ENCODE measurements at places on chromosomes 2 and 18. TPM values are rescaled to one million over a fixed set of nuclear protein-coding genes. Genes with fewer than 3 reads are reported as not detected.
A peak's percentile ranks its signal among the peaks of the same experiment; 100 is the strongest.

GRCh38 chr18:59459369-59460071 lies 100.5 kb upstream of the LMAN1 start:
- DNase-seq, result no peak

- DNase-seq, result no peak
These were observed at the start of gene TEKT4 for GRCh38 chr2:94871226-94872087. TSS of gene TEKT4 (plus strand) at chr2:94871430. CDS start at chr2:94871580, 150 bp downstream.

- no peak for DNase-seq
These were observed 3.9 kb upstream of the KLHL29 start for GRCh38 chr2:23381084-23381483.

DNA sequence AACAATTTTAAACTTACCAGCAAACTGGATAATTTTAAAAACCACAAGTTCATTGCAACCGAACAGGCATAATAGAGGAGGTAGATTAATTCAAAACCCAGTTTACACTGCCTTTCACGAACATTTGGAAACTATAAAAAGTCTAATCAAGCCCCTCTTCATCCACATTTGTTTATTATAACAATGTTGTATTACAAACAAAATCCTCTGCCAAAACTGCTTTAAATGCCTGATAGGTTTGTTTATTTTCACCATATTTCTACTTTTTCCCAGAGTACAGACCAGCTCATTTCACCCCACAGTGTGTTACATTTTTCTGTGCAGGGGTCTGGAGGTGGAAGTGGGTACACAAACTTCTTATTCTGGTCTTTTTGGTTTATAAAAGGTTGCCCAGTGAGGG lies 184.2 kb downstream of the OSR1 start:
- no peak for DNase-seq

GRCh38 chr18:44508474-44508873 lies 172.2 kb upstream of the SETBP1 start:
- DNase-seq, result no peak

DNA sequence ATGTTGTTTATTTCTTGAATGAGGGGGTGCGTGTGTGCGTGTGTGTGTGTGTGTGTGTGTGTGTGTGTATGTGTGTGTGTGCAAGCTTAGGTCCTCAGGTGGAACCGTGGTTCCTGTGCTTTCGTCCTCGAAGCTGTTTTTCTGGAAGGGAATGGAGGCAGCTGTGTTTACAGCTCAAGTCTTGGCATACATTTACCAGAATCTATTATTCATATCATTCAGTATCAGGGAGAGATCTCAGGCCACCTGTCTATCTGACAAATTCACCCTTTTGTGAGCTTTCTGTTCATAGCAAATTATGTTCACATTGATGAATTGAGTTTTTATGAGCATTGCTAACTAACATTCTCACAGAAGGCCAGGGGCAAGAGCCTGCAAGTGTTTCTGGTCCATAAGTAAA lies 550.4 kb downstream of the ARHGAP15 start:
- no peak for DNase-seq

- no peak for DNase-seq
These were observed 85.6 kb upstream of the TAF1B start for GRCh38 chr2:9757501-9758264.

- no peak for DNase-seq
These were observed 94.9 kb downstream of the TMEM131 start for GRCh38 chr2:97900806-97901205.

- DNase-seq, result no peak
These were observed 55.7 kb upstream of the SLC39A10 start for GRCh38 chr2:195601361-195601760.

- peak; percentile 98 for DNase-seq
These were observed at the start of gene XRCC5 for GRCh38 chr2:216108967-216109921. TSS of gene XRCC5 (plus strand) at chr2:216109348. CDS start at chr2:216109437, 89 bp downstream.

GRCh38 chr2:53886406-53887280 lies 26.9 kb upstream of the GPR75 start:
- no peak for DNase-seq

DNA sequence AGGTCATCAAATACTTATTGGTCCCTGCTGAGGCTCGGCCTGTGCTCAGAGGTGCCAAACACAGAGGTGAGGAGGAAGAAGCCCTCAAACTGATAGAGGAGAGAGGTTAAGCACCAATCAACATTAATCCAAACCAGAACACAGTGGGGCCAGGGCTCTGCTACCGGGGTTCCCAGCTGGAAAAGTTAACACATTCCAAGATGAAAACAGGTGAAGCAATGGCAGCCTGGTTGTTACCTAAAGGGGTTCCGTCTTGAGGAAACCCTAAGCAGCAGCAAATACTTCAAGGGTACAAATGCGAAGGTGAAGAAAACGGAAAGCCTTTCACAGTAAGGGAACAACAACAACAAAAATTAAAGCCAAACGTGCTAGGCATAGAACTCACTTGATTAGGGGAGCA lies 5.4 kb downstream of the TGFA start:
- no peak for DNase-seq

DNA sequence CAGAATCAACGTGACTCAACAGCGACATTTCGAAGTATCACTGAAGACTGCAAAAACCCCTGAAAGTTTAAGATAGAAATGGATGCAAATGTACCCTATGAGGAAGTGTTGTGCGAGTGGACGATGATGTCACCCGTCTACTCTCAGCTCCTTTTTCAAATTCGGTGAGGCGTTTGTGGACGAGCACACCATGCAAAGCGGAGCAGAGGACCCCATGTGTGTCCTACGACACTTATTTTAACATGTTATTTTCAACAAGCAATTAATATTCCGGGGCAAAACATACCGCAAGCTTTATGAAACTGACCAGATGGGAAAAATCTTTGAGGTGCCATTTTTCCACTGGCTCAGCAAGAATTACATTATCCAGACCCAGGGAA lies 2.0 kb downstream of the PXDN start:
- DNase-seq, result peak; percentile 2

GRCh38 chr2:64492272-64492671 lies 31.9 kb upstream of the AFTPH start:
- no peak for DNase-seq

GRCh38 chr2:214482728-214483127 lies 71.9 kb downstream of the VWC2L start:
- no peak for DNase-seq

- no peak for DNase-seq
These were observed 179.5 kb downstream of the PTGR3 start for GRCh38 chr18:75029481-75029880.

DNA sequence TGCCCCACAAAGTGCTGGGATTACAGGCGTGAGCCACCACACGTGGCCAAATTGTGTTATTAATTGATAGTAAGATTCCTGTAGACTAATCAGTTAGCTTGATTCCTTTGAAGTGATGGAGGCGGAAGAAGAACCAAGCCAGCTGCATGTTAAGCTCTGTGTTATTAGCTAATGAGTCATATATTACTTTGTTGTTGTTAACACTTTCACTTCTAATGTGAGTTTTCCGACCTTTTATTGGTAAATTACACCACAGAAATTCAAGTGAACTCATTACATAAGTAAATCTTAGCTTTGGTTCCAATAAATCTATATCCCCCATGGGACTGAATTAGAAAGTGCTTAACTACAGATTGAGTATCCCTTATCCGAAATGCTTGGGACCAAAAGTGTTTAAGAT lies 20.3 kb downstream of the CHMP1B start:
- no peak for DNase-seq

GRCh38 chr18:79108549-79109215 lies 39.5 kb downstream of the ATP9B start:
- DNase-seq, result no peak

DNA sequence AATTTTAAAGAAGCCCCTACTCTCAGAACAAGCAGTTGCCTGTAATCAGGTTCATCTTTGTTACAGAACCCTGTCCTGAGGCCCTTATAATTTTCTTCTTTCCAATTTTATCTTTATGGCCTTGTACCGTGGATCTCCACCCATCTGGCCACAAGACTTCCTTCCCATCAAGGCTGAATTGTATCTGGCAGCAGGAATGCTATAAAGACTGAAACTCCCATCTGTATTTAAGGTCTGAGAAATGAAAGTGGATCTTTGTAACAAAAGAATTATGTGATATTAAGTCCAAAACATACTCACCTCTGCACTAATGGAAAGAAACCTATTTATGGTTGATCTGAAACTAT lies 91.8 kb downstream of the METTL8 start:
- no peak for DNase-seq

- no peak for DNase-seq
These were observed 129.1 kb upstream of the DOCK10 start for GRCh38 chr2:225171350-225171749.

GRCh38 chr2:119117891-119118882 lies 40.4 kb downstream of the C1QL2 start:
- no peak for DNase-seq

- DNase-seq, result no peak
These were observed 1641.3 kb upstream of the SLC39A10 start for GRCh38 chr2:194015751-194016150.

- DNase-seq, result no peak
These were observed 48.1 kb upstream of the CNOT11 start for GRCh38 chr2:101204400-101205115.

DNA sequence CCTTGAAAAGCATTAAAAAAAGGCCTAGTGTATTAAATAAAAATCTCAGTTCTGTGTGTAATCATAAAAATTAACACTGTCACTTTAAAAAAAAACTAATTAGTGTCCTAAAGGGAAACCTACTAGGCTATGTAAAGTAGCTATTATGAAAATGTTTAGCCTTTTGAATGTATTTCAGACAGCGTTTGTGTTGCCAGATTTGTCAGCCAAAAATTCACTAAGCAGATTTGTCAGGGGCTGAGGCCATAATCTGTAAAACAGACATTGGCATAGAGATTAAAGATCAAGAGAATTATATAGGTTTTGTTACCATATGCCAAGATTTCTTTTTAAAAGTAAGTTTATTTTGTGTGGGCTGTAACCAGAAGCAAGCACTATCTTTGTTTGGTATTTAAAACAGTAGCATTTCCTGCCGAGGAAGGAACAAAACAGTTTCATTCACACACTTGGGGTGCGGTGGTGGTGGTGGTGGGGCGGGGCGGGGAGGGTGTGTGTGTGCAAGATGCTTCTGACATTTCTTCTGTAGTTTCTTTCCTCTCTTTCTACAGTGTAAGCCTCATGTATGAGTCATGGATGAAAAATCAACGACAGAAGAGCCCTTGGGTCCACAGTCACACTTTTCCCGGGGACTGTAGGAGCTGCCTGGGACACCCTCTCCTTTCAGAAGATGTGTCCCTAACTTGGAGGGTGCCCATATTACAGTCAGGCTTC lies 328.5 kb upstream of the FANCL start:
- DNase-seq, result no peak

DNA sequence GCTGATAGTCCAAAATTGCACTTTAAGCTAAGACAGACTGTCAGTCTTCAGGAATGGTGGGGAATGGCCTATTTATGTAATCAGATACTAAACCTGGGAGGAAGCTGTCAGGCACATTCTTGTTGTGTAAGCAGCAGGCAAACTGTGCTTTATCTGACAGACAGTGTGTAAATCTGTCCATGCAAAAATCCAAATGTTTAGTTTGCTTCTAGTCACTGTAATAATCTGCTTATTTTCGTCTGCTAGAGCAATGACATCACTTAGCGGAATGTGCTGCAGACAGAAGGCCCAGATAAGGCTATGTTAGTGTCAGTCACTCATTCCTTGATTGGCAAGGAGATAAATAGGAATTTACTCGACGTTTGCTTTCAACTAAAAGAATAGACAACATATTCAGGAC lies 263.5 kb downstream of the ZNF407 start:
- no peak for DNase-seq

- no peak for DNase-seq
These were observed 119.0 kb downstream of the CERS6 start for GRCh38 chr2:168574856-168575630.

- no peak for DNase-seq
These were observed 96.8 kb downstream of the STPG4 start for GRCh38 chr2:47058003-47058931.

- DNase-seq, result no peak
These were observed 361.7 kb downstream of the GPD2 start for GRCh38 chr2:156797832-156798231.

DNA sequence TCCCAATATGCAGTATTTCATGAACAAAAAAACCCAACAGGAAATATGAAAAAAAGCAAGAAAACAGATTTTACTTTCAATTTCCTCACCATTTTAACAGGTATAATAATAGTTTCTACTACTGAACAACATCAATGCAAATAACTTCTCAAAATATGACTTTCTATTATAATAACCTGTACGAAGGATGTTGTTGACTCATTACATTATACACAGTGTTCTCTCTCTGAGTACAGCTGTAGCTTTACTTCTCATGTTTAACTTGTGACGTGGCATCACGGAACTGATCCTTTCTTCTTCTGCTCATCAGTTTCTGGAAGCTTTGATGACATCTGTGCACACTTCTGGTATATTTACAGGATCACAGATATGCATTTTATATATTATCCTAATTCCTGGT lies 40.0 kb downstream of the FAM228A start:
- DNase-seq, result no peak

The CMPK2 gene
- total RNA-seq, result 8.6 TPM

The TMEM163 gene
- total RNA-seq, result 0.32 TPM

The APCDD1 gene
- total RNA-seq, result 12.9 TPM

The CRYGC gene
- total RNA-seq, result not detected

The MERTK gene
- 8.9 TPM for total RNA-seq

The CD28 gene
- total RNA-seq, result 0.36 TPM

The CYBRD1 gene
- 52.1 TPM for total RNA-seq

The RAB27B gene
- 0.07 TPM for total RNA-seq

The INHA gene
- 4.2 TPM for total RNA-seq

The REG3A gene
- not detected for total RNA-seq

Measured in heart right ventricle (tissue), 16 donors.